Esophagus mucosa (tissue), 1 donor: ENCODE measurements at places on chromosomes 7 and 10.

DNA sequence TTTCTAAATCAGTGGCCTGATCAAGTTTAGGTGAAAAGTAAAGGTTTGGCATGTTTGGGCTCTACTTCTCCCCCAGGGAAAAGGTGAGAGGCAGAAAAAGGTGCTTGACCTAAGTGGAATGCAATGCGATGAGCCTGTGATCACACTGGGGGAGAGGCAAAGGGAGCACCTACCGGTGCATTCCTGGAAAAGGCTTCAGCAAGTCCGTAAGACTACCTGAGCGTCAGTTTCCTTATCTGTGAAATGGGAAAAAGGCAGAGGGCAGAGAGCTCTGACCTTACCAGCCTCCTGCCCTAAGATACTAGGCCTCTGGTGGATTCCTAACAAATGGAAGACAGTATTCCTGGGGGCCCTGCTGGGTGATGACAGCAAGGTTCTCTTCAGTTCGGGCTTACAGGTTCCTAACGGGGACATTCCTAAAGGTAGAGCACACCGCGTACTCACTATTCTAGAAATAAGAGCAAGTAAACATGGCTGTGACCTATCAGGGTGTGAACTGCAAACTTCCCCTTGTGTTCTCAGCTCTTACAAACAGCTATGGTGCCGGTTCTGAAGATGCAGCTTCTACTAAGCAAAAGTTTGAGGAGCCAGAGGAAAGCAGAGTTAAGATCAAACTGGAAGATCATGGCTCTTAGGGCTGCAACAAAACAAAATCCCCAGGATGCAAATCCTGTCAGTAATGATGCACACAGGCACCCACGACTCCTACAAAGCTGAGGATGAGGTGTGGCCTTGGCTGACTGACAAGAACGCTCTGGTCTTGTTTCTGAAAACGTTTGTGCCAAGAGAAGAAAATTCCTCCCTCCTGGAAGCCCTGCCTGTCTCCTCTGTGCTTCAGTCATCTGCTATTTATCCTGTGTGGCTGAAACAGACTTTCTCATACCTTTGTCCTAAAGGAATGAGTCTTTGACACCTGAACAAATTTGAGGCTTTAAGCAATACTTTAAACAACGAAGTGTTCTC lies 13.3 kb upstream of the ACSL5 start:
- ATAC-seq = peak; percentile 57

GRCh38 chr10:36173364-36173763 lies 531.3 kb upstream of the FZD8 start:
- no peak for ATAC-seq

- ATAC-seq = peak; percentile 24
Measured at GRCh38 chr10:86160890-86161585, 205.6 kb downstream of the GRID1 start.

DNA sequence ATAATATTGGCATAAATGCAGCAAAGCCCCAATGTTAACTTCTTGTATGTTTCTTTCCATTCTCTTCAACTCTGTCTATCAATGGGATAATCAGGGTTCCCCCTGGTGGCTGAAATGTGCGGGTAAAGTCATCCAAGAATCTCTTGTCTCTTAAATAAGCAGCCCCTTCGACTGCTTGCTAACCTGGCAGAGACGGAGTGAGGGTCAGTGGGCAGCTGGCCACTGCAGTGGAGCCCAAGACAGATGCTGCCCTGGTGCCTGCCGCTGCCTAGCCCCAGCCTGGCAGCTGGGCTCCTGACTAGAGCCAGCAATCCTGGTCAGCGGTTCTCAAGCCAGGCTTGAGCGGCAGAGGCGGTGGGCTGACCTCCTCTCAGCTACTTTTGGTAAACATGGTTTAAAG lies 248.9 kb downstream of the COBL start:
- peak; percentile 43 for ATAC-seq

- ATAC-seq = peak; percentile 16
Measured at GRCh38 chr10:44864051-44864450, 47.1 kb upstream of the TMEM72 start.

- no peak for ATAC-seq
Measured at GRCh38 chr10:15859509-15859905, 800 bp downstream of the MINDY3 start.

GRCh38 chr7:94368371-94368791 lies 26.3 kb upstream of the COL1A2 start:
- ATAC-seq = no peak

GRCh38 chr10:57925045-57925444 lies 342.6 kb downstream of the IPMK start:
- ATAC-seq = no peak

- ATAC-seq = no peak
Measured at GRCh38 chr7:24700521-24701260, 56.6 kb downstream of the GSDME start.

DNA sequence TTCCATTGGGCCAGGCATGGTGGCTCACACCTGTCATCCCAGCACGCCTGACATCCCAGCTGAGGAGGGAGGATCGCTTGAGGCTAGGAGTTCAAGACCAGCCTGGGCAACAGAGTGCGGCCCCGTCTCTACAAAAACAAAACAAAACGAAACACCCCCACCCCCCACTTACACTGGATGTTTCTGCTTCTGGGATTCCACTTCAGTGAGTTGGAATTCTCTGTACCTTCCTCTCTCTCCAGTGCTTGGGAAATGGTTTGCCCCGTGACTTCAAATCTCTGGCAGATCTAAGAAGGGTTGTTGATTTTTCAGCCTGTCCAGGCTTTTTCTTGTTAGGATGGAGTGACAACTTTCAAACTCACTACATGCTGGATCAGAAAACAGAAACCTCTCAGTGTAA lies 106.9 kb downstream of the ANLN start:
- no peak for ATAC-seq

- peak; percentile 75 for ATAC-seq
Measured at GRCh38 chr7:139749545-139749944, 28.3 kb downstream of the HIPK2 start.

- ATAC-seq = peak; percentile 52
Measured at GRCh38 chr10:85995791-85996190, 370.8 kb downstream of the GRID1 start.

DNA sequence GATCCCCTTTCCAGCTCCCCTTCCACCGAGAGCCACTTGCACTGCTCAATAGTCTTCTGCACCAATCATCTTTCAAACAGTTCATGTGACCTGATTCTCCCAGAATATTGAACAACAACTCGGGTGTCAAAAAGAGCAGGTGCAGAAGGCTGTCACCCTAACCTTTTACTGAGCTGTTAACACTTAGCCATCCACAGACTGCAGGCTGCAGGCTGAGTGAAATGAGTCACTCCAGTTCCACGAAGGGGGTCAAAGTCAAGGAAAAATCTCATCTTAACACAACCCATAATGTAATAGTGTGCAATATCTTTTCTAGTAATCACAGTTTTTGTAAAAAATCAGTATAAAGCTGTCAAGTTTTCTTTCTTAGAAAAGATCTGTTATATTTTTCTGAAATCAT lies 63.1 kb downstream of the MTPAP start:
- no peak for ATAC-seq

- no peak for ATAC-seq
Measured at GRCh38 chr10:48733329-48733728, 48.7 kb downstream of the WDFY4 start.

GRCh38 chr7:103932389-103932788 lies 57.1 kb downstream of the RELN start:
- no peak for ATAC-seq

DNA sequence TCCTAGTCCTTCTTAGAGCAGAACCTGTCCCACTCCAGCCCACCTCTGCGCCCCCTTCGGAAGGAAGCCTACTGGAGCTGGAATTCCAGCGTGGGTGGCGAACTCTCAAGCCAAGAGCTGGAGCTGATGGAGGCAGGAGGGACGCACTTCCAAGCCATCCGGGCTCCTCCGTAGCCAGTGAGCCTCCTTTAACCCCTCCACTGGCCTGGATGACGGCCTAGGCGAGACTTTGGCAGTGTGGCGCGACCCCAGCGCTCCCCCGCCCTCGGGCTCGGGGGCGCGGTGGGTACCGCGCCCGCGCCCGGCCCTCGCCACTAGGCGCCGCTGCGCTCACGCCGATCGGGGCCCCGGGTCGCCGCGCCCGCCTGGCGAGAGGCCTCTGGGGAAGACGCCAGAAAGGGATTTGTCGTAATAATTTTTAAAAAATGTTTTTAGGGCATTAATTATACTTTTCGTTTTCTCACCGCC lies 5.1 kb upstream of the EMX2 start:
- peak; percentile 48 for ATAC-seq

- no peak for ATAC-seq
Measured at GRCh38 chr7:138838166-138838565, 40.2 kb upstream of the ATP6V0A4 start.

DNA sequence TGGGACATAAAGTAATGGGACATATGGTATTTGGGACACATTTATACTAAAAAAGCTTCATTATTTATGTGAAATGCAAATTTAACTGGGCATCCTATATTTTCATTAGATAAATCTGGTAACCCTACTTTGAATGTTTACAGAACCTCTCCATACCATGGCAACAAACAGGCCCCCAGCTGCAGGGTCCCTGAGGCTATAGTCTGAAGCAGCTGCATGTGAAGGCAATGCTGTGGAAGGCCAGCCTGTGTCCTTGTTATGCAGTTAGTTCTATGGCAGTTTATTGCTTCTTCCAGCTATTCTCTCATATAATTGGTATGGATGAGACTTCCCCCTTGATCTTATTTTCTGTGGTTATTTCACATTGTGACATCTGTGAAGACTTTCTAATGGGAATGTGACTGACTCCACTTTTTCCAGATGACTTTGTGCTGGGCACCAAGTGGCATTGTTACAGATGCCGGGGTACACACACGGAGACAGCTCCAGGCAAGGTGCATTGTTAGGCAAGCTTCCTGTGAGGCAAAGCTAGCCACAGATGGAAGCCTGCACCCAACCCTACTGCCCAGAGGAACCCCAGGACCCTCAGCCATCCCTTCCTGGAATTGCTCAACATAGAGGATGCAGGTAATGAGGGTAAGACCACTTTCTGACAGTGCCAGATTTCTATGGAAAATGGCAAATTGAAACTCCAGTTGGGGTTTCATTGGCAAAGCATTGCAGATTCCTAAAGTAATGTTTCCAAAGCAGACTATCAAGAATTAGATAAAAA lies 49.5 kb upstream of the ADAM12 start:
- no peak for ATAC-seq

- no peak for ATAC-seq
Measured at GRCh38 chr7:17401791-17402627, 103.6 kb downstream of the AHR start.

DNA sequence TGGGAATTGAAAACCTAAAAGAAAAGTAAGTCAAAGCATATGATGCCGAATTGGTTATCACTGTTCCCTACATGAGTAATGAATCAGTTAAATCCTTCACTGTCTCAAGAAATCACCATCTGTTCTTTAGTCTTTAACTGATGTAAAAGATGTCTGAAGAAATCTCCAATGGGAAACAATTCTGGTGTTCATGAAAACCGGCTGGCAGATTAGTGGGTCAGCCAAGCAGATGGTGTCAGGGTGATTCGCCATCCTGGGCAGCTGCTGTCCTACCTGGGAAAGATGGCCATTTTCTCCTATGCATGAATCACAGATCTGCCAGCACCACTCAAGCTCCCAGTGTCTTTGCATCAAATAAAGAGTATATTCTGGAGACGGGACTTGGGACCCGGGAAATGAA lies 925.2 kb upstream of the GHITM start:
- no peak for ATAC-seq

- ATAC-seq = peak; percentile 23
Measured at GRCh38 chr7:148356303-148356702, 234.3 kb upstream of the C7orf33 start.

GRCh38 chr7:45647967-45648670 lies 74.0 kb downstream of the ADCY1 start:
- ATAC-seq = no peak

DNA sequence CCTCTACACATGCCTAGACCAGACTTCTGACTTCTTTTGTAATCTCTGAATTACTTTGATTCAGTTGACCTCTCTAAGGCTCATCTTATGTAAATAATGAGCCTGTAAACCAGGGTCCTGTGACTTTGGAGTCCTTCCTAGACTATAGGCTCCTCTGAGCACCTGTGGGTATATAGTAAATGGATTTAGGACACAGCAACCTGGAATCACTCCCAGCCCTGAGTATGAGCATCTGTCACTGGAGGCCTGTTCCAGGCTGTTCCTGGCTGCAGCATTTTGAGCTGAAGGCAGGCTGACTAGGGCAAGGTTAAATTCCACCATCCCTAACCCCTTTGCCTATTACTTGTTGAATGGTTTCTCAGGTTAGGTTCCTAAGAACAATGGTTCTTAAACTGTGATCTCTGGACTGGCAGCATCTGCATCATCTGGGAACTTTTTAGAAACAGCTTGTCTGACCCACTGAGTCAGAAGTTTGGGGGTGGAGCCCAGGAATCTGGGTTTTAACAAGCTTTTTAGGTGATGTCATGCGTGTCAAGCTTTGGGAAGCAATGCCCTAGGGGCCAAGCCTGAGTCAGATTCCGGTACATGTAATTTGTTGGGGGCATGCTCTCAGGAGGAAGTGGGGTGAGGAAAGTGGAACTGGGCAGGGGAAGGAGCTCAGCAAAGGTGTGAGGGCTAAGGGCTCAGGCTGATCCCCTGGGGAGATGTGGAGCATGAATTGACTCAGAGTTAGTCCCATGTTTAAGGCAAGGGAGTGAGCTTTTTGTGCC lies 28.2 kb downstream of the MINDY4 start:
- ATAC-seq = peak; percentile 77

GRCh38 chr10:679556-679955 lies 9.9 kb downstream of the DIP2C start:
- no peak for ATAC-seq

DNA sequence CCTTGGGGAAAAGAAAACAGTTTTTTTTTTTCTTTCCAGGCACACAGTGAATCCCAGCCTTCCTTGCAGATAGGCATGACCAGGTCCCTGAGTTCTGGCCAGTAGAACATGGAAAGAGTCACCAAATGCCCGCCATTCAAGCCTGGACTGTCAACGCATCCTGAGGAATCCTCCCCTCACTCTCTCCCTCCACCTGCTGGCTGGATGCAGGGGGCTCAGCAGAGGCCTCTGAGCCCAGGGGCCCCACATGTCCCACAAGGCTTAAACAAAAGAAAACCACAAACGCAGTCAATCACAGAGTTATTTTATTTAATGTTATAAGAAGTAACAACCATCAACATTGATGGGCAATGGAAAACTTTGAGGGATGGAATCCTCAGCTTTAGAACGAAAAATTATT lies 93.1 kb downstream of the JCAD start:
- no peak for ATAC-seq

DNA sequence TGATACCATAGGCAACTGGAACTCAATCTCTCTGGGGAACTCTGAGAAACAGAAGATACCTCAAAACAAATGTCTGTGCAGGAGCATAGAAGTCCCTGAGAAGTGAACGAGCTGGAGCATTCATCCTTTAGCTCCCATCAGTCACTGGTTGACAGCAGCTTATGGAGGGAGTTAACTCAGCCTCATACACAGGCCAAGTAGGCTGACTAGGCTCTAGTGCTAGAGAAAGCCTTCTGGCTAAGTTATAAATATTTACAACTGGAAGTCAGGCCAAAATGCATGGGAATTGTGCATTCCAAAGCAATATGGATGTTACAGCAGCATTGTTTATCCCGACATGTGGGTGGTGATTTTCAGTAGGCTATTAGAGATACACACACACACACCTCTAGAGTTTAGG lies 66.5 kb downstream of the ANK3 start:
- no peak for ATAC-seq
